GM06990 (cell line): ENCODE measurements at places on chromosomes 16 and 17.

- DNase-seq, result no peak
Measured at GRCh38 chr16:30447512-30448226, 2.0 kb upstream of the SEPHS2 start.

DNA sequence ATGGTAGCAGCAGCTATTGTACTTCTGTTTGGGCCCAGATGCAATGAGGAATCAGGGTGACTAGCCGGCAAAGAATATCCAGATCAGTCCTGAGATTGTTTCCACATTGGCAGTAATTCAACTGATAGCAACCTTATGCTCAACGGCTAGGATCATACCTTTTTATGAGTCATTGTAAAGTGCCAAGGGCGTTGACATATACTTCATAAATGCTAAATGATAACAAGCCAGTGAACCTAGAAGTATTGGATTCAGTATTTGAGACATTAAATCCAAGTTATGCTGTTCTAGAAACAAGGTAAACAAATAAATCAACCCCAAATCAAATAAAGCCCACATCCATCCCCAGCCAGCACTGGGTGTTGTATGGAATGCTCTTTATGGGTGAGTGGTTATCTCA, 207.1 kb upstream of the ZFHX3 start:
- no peak for DNase-seq

DNA sequence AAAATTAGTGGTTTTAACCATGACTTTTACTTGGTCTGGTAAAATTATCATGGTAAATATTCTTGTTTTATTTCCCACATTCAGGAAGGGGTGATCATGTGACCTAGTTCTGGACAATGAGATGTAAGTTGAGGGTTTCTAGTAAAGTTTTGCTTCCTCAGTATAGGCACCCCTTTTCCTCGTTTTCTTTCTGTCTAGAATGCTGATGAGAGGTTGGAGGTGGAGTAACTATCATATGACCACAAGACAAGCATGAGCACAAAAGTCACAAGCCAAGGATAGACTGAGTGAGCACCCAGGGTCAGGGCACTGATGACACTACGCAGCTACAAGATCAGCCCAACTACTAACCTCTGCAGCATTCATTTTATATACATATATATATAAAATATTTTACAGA, 53.9 kb downstream of the MYO1D start:
- no peak for DNase-seq

GRCh38 chr16:12201216-12201615, 224.7 kb downstream of the SNX29 start:
- DNase-seq, result no peak

GRCh38 chr17:66547151-66547865, 244.9 kb downstream of the PRKCA start:
- no peak for DNase-seq

DNA sequence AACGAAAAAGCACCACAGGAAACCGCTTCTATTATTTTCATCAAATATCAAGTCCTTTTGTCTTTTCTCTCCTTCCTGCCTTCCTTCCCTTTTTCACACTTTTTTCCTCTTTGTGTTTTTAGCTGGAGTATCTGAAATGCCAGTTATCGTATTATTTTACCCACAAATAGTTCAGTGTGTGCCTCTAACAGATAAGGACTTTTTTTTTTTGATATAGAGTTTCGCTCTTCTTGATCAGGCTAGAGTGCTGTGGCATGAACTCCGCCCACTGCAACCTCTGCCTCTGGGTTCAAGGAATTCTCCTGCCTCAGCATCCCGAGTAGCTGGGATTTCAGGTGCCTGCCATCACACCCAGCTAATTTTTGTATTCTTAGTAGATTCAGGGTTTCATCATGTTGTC, 10.7 kb downstream of the DNAAF1 start:
- no peak for DNase-seq

- DNase-seq, result no peak
Measured at GRCh38 chr17:80890196-80890920, 101.3 kb upstream of the CHMP6 start.

- no peak for DNase-seq
Measured at GRCh38 chr17:56597495-56597990, 4.0 kb downstream of the NOG start.

- peak; percentile 81 for DNase-seq
Measured at GRCh38 chr17:75295201-75296158, 6.2 kb upstream of the SLC25A19 start.
